Muscle of arm (tissue), 14 donors: ENCODE measurements at places on chromosomes 3 and 15.

DNA sequence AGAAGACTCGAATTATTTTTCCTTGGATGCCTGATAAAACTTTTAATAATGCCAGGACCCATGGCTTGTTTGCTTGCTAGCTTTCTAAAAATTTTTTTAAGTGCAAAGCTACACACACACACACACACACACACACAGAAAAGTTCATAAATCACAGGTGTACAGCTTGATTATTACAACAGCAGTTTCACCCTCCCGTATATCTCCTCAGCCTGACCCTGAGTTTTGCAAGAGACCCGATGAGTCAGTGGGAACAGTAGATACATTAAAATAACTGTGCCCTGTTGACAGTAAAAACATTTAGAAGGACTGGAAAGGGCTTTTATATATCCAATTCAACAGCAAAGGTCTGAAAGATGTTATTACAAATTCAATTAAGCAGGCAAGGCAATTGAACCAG is 46.7 kb downstream of the EMC4 start:
- no peak for DNase-seq

DNA sequence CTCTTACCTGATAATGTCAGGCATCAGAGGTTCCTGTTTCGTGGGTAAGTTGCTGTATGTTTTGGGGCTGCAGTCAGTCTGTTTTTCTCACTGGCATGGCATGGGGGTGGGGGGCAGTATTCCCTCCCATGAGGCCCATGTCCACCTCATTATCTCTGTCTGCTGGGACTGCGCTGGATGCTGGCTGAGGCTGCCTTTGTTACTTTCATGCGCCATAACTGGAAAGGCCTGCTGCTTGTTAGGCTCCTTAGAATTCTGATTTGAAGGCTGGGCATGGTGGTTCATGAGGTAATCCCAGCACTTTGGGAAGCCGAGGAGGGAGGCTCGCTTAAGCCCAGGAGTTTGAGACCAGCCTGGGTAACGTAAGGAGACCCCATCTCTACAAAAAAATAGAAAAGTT is 9.8 kb downstream of the APBA2 start:
- DNase-seq: no peak

GRCh38 chr3:195794708-195795107 is 17.0 kb downstream of the MUC4 start:
- no peak for DNase-seq

DNA sequence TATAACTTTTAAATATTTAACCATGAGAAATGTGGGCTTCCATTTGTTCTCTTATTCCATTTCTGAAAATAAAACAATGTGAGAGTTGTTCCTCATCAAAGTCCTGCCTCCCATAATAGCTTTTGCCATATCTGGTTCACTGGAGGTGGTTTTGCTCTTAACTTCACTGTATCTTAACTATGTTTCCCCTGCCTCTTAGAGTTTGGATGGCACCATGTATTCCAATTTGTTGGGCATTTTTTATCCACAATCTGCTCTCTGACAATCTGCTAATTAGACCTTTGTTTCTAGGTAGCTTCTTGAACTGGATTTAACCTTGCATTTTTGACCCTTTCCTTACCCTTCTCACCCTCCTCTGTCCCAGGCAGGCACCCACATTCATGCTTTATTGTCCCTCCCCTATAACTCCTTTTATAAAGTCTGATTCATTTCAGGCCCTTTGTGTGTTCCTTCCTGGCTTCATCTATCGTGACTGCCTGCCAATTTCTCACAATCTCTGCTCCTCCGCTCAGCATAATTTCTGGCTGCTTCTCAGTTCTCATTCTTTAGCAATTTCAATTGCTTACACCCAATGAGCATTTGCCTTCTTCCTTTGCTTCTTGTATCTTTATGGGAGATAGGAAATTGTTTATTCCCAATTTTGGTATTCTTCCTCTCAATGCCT is 144.2 kb upstream of the ARHGEF26 start:
- peak; percentile 88 for DNase-seq

- peak; percentile 61 for DNase-seq
Observed at GRCh38 chr3:57164217-57164656, 916 bp downstream of the IL17RD start.

DNA sequence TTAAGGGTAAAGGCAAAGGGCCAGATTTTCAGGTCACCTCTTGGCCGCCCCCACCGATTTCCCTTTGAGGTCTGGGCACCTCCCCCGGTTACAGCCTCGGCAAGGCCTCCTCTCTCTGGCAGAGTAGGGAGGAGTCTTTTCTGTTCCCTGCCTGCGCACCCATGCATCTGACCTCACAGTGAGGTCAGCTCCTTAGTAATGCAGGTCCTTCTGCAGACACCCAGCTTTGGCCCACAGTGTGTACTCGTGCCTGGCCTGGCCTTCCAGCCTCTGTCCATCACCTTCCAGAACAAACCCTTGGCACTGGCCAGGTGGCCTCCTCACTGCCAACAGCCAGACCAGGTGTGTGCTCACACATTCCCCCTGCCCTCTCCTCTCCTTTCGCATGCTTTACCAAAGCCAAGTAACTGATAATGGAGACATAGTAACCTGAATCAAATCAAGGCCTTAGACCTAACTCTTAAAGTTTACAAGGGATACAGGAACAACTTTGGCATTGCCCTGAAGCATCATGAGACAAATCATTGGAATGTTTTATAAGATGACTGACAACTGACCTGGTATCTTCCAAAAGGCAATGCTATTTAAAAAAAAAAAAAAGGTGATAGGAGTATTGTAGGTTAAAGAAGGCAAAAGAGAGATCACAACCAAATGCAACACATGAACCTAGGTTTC is 61.3 kb downstream of the CORO2B start:
- no peak for DNase-seq

DNA sequence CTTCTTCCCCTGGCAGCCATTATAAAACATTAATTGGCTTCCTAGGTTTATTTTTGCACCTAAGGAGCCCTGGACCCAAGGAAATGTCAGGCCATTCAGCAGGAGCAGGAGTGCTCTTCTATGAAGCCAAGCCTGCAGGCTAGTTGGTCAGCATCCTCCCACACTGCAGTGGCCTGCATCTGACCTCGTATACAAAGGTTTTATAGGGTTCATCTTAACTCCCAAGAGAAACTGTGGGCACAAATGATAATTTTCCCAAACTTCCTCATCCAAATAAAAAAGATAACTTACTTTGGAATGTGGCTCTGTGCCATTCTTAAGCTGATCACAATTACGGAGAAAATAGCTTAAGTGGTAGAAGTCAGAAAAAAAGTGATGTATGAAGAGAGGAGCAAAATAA is 19.4 kb downstream of the PLSCR1 start:
- no peak for DNase-seq

GRCh38 chr3:118778201-118778600 is 256.4 kb downstream of the IGSF11 start:
- no peak for DNase-seq

DNA sequence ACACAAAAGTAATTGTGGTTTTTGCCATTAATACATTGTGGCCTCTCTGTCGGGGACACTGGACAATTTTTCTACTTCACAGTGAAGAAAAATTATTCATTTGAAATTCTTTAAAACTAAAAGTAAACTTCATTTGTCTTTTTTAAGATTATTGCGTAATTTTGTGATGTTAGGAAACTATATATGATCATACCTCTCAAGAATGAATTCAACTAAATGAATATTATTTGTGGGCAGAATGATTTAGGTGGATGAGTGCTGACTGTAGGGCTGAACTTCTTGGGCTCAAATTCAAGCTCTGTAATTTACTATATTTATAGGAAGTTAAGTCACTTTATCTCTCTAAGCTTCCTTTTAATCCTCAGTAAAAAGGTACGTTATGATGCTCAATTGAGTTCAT is 441.2 kb downstream of the ROBO1 start:
- DNase-seq: no peak

- no peak for DNase-seq
Observed at GRCh38 chr3:156614642-156615511, 59.5 kb upstream of the TIPARP start.

DNA sequence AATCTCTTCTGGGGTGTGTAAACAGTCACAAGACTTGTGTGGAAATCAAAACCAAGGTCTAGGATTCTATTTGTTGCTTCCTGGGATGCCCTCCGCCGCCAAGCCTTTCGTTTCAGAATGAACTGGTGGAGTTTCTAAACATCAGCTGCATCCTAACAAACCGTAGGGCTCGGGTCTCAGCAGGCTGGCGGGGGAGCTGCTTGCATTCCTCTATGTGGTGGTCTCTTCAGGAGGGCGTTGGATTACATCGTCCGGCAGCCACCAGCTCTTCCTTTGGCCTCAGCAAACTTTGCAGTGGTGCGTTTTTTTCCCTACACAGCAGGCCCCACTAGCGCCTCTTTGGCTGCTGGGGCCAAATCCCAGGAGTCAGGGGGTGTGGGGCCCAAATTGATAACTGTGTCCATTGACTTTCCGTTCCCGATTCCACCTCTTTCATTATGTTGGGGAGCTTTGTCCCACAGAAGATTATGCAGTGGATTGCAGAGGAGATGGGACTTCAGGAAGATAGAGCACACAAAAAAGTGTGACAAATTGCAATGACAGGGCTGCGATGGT is 390.0 kb upstream of the NR2F2 start:
- no peak for DNase-seq

DNA sequence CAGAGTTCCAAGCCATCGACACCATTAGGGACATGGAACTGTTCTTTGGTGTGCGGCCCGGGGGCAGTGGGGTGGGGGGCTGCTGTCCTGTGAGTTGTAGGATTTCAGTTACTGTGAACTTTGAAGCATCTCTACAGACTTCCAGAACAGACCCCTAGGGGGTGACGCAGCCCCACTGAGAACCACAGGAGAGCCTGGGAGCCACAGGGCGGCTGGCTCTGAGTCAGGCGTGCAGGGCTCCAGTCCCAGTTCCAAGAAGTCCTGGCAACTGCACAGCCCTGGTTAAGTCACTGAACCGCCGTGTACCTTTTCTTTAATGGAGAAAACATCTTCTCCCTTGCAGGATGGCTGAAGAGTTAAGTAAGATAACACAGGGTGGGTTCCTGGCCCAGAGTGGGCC is 23.5 kb upstream of the LRTM1 start:
- peak; percentile 77 for DNase-seq

DNA sequence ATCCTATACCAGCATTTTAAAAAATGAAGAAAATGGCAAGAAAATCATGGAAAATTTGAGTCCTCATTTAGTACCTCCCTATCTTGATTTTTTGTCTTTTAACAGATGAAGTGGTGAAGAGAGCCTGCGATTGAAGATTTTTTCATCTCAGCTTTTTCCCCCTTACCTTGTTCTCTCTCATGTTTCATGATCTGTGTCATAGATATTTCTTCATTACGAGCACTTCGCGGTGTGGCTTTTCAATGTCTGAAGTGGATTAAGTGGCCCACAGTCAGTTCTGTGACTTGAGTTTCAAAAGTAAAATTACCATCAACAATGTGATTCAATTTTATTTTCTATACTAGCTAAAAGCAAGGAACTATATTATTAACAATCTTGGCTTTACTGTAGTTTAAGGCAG is 147.2 kb downstream of the FNDC3B start:
- no peak for DNase-seq

DNA sequence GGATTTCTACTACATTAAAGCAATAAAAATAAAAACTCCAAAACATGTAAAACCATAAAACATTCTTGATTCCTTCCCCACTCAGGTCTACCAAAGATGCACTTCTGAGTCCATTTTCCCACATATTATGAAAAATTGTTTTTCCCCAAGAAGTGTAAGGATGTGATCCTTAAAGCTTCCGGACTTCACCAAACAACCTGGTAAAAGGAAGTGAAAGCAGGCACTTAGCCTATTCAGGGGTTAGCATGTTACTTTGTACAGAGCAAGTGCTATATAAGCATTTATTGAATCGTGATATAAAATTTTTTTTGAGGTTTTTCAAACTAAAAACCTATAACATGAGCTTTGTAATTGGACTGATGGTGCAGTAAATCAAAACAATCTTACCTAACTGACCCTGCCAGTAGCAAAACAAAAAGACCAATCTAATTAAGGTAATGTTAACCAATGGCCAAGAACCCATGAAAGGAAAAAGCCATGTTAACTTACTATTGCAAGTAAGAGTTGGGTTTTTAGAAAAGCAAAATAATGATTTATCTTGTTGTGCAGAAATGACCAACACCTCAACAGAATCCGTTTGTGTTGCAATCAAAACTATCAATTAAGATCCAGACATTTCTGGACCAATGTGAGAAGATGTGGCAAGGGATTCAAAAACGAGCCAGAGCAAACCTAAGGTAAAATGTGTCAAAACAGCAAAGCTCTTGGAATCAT is 1.8 kb downstream of the SETD2 start:
- no peak for DNase-seq

DNA sequence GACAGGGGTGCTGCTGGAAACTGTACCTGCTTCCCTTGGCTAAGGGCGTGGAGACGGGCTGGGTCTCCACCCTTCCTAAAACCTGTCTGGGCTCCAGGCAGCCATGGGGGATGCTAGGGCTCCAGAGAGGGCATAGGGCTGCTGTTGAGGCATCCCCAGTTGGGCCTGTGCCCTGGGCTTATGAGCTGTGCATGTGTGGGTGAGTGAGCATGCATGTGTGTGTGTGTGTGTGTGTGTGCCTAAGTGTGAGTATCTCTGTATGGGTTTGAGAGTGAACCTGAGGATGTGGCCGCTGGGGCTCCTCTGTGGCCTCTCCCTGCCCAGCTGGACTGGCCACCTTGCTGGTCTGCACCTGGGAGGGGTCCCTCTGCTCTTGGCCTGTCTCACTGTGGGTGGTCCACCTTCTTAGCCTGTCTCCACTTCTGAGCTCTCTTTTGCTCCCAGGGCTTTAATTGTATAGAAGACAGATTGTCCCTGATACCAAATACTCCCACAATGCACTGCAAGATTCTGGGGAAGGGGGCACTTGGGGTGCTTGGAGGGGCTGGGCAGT is 11.9 kb upstream of the TMEM115 start:
- no peak for DNase-seq
